Glomerular endothelial cell (primary cell): ENCODE measurements at places on chromosomes 11 and 22. TPM values are rescaled to one million over a fixed set of nuclear protein-coding genes. Genes with fewer than 3 reads are reported as not detected.

DNA sequence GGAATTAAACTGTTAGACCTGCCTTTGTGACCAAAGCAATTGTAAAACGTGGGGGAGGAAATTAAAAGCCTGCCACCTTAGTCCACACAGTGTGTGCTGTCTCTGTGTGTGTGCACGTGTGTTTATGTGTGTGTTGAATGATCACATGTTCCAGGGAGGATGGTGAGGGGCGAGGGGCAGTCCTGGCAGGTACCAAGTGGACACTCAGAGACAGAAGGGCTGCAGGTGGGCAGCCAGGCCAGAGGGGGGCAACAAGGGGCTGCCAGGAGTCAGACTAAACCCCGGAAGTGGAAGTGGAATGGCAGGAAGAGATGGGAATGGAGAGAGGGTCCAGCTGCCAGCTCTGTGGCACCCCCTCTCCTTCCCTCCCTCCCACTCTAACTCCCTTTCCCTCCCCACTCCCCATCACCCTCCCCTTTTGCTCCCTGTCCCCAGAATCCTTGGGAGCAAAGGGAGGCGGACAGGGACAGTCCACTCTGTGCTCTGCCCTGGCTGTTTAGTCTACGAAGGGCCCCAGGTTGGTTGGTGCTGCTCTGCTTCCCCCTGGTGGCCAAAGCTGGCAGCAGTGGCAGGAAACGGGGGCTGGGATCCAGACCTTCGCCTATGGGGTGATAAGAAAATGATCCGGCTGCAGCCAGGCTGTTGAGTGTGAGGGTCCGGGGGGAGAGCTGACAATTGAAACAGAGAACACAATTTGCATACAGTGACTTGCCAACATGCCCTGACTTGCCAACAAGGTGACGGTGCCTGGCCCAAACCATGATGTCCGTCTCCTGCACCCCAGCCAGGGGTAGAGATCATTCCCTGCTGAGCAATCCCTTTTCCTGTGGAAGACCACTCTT lies 24.4 kb downstream of the P2RY2 start:
- DNase-seq, result peak; percentile 52

DNA sequence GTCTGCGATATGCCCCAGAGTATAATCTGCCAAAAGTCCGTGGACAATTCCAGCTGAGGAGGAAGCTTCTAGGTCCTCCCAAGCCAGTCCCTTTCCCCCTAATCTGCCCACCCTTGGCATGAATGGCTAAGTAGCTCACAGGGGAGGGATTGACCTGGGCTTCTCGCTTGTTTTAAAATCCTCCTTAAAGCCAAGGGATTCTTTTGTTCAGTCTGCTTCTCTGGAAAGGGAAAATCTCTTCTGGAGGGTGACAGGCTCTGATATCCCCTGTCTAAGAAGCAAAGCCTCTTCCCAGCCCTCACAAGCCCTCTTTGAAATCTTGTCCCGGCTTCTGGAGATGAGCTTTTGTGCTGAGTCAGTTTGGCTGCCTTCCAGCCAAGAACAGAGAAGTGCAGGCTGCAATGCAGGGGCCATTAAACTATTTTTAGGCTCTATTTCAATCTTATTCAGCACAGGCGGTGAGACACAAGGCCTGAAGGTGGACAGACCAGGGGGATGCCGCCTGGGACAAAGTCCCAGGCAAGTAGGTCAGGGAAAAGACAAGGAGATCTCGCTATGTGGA lies 23.9 kb downstream of the NEFH start:
- DNase-seq, result no peak

The ASCL2 gene
- total RNA-seq, result not detected in 2 replicates

The ANKK1 gene
- total RNA-seq, result 0.12 TPM in 1 of 2 replicates, not detected in the other

DNA sequence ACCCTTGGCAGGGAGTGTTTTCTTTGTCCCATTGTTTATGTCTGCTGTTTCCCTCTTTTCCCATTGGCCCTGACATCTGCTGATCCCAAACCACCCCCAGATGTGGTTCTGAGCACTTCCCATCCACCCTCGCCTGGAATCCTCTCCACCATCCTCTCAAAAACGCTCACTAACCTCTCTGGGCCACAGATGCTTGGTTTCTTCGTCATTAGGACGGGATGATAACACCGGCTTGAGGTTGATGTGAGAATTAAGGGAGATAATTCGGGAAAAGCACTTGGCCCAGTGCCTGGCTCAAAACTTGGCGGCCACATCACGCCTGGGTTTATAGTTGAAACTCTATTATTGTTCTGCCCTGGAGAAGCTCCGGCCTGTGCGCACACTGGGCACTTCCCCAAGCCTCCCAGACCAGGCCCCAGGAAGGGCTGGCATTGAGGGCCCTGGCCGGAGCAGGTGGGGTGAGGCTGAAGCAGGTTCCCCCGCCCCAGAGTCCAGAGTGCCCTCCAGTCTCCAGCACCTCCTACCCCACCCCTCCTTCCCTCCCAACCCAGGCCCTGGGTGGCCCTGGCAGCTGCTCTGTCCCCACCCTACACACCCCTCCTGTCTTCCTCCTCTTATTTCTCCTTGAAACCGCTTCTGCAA lies 63.7 kb downstream of the CYTH4 start:
- no peak for DNase-seq

DNA sequence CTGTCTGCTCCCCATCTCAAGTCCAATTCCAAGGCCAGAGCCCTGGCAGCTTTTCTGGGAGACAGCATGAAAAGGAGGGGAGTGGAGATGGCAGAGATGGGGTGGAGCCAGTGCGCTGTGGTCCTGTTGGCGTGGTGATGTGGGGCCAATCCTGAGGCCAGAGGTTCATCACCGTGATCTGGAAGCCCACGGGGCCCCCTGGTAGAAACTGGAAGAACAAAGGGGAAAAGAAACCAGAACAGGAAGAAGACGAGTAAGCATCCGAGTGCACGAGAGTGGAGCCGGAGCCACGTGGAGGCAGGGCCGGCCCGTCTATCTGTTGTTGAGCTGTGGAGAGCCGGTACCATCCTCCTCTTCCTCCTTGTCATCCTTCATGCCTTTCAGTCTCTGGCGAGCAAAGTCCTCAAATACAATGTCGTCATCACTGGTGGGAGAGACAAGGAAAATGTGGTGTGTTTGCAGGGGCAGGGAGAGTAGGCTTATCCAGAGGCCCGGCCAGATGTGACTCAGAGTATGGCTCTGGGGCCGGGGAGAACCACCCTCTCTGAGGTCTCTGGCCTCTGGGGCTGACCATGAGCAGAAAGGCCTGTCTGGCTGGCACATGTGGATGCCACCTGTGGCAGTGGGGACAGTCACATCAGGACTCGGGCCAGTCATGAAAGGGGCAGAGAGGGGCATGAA lies 25.4 kb downstream of the TPBGL start:
- DNase-seq, result no peak

The SLC17A6 gene
- not detected in 2 replicates for total RNA-seq

- DNase-seq, result peak; percentile 71
Observed at GRCh38 chr11:43852057-43852636, 28.5 kb upstream of the ALKBH3 start.

DNA sequence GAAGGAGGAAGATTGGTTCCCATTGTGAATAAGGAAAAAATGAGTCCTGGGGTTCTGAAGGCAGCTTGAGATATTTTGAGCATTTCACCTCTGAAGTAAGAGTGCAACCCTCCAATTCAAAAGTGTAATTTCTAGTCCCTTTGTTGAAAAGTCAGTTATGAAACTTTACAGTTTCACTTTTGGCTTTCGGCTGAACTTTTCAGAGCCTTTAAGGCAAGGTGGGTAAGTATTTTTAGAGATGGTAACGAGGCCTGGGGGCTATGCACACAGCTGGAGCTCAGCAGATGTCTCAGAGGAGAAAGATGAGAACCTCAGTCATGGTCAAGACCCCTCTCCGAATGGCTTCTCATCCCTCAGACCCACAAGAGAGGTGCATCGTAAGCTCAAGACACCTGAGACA lies 267.6 kb downstream of the KIRREL3 start:
- DNase-seq, result no peak

The OR10D3 gene
- not detected in 2 replicates for total RNA-seq

- DNase-seq, result no peak
Observed at GRCh38 chr11:122681735-122682134, 26.2 kb downstream of the UBASH3B start.

DNA sequence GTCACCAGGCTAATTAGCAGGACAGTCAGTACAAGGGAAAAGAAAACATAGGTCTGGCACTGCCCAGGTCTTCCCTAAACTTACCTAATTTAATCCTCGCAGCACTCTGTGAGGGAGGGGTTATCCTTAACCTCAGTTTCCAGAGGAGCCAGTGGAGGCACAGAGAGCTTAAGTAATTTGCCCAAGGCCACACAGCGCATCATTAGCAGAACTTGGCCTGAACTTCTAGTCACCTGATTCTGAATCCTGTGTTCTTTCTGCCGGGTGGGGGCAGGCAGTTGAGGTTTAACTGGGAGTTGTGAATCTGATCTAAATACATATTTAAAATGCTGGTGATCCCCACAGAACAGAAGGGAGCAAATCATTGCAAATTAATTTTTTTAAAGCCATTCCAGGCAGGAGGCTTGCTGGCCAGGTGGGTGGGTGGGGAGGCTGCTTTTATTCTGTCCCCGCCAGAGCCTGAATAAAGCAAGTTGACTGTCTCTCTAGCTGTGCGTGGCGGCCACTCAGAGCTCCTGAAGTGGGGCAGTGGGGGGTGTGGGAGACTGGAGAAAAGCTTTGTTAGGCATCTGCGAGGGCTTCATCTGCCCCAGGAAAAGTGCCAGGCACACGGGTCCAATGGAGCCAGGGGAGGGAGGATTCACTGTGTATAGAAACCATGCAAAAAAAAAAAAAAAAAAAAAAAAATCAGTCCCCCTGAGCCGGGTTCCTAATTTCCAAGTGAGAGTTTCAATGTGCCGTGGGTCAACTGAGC lies 66.1 kb downstream of the NFAM1 start:
- no peak for DNase-seq

DNA sequence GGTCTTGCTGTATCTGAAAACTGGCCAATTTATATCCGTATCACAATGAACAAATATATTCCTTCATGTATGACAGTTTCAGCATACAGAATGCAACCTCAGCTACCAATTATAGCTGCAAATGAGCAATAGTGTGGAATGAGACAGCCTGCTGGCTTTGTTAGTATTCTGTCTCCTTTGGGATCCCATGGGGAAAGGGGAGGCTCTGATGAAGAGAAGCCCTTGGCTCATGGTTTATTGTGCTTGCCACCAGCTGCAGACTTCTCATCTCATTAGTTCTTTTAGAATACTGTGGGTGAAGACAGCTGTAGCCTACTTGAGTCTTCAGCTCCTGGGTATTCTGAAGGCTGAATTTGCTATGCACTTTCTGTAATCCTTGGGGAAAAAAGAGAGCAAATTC lies 42.4 kb downstream of the PITPNB start:
- DNase-seq, result no peak

- DNase-seq, result no peak
Observed at GRCh38 chr11:21554284-21554683, 638.6 kb upstream of the ANO5 start.

The HBG1 gene
- total RNA-seq, result not detected in 2 replicates

The LMNTD2 gene
- total RNA-seq, result 1.3 and 3.3 TPM in 2 replicates

- DNase-seq, result no peak
Observed at GRCh38 chr22:20039683-20040325, 18.9 kb downstream of the TANGO2 start.

GRCh38 chr11:15613789-15614188 lies 499.1 kb downstream of the INSC start:
- no peak for DNase-seq

DNA sequence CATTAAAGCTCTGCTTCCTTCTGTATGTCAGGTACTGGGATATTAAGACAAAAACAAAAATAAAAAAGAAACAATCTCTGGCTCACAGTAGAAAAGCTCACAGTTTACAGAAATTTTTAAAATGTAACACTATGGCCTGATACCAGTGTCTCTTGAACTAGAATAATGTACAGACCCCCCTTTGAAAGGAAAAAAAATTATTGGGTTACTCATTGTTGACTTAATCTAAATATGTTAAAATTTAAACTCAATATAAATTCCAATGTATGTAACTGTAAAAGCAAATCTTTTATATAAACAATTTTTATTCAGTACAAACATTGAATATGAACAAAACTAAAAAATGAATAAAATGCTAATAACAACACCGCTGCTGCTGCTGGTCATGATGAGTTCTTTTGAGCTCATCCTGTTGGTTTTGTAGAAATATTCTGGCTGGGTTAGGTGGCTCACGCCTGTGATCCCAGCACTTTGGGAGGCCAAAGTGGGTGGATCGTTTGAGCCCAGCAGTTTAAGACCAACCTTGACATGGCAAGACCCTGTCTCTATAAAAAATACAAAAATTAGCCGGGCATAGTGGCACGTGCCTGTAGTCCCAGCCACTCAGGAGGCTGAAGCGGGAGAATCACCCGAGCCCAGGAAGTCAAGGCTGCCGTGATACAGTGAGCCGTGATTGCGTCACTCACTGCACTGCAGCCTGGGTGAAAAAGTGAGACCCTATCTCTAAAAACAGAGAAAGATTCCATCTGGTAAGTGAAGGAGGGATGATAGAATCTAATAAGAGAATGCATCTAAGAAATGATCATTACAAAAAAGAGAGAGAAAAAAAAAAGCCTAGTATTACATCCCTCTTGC lies 11.8 kb upstream of the KCNE3 start:
- no peak for DNase-seq

- no peak for DNase-seq
Observed at GRCh38 chr11:119684361-119685110, 44.5 kb downstream of the NECTIN1 start.

DNA sequence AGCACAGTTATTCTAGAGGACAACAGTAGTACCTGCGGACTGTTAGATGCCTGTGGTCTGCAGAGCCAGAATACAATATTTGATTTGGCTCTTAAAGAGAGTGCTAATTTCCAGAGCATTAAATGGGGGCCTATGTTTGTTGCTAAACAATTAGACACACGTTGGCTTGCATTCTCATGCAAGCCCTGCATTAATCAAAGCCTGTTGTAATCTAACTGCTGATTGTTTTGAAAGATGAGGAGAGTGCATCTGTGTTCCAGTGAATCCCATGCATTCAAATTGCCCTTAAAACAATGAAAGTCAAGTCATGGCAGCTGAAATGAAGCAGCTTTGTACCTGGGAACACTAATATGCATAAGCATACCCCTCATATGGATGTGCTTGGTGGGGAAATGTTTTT lies 419.4 kb downstream of the DYNC2H1 start:
- DNase-seq, result no peak

The SNX15 gene
- total RNA-seq, result 12.4 and 12.6 TPM in 2 replicates

The SPI1 gene
- not detected in 2 replicates for total RNA-seq

DNA sequence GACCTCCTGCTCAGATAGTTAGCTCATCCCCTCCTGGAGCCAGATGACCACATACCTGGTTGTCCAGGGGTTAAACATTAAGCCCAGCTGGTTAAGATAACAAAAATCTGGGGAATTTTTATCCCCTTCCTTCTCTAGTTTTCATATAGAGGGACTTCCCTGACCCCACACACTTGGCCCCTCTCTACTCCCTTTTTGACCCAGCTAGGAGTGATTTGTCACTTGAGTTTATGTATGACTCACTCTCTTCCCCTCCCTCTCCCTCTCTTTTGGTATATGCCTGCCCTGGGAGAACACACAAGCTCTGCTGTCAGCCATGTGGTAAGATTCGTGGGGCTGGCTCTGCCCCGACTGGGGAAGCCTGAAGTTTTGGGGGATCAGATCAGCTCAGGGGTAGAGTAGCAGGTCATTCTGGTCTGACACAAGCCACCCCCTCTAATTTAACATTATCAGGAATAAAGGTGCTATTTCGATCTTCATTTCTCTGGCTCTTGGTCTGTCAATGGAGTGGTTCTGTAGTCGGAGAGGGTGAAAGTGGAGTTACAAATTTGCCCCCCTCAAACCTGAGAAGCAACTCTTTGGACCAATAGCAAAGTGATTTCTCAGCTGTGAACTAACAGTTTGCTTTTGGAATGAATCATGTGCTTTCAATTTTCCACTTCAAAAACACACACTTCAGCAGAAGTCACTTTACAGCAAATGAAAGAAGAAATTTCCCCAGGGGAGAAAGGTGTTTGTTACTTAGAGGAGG lies 415.3 kb upstream of the CADM1 start:
- no peak for DNase-seq

GRCh38 chr11:73393479-73394415 lies 17.5 kb downstream of the RELT start:
- no peak for DNase-seq

The SUSD2 gene
- total RNA-seq, result 0.19 and 0.23 TPM in 2 replicates
